Pons (tissue), 1 donor: ENCODE measurements at places on chromosomes 2 and 18.

DNA sequence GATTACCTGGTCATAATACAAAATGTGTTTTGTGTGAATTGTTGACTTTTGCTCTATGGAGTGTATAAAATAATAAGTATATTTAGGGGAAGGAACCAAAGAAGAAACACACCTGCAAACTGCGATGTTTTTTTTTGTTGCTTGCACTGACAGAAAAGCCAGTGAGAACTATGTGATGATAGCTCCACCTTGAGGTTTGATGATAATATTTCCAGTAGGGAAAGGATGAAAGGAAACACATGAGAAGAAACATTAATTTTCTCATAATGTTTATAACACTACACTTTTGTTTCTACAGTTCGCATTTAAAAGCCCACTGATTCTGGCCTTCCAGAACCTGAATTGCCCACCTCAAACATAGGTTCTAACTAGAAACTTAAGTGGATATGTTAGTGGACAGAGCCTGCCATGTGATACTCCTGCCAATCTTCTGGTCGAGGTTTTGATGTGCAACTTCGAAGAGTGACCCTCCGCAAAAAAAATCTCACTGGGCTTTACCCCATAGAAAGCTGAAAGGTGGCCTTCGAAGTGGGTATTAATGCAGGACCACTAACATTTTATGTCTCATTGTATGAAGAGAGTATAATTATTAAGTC is 476.4 kb upstream of the SPHKAP start:
- DNase-seq, result peak; percentile 74

- no peak for DNase-seq
These were observed 3.0 kb upstream of the ZNF516 start for GRCh38 chr18:76498064-76498463.

GRCh38 chr18:45548614-45549013 is 66.7 kb upstream of the SLC14A2 start:
- no peak for DNase-seq

DNA sequence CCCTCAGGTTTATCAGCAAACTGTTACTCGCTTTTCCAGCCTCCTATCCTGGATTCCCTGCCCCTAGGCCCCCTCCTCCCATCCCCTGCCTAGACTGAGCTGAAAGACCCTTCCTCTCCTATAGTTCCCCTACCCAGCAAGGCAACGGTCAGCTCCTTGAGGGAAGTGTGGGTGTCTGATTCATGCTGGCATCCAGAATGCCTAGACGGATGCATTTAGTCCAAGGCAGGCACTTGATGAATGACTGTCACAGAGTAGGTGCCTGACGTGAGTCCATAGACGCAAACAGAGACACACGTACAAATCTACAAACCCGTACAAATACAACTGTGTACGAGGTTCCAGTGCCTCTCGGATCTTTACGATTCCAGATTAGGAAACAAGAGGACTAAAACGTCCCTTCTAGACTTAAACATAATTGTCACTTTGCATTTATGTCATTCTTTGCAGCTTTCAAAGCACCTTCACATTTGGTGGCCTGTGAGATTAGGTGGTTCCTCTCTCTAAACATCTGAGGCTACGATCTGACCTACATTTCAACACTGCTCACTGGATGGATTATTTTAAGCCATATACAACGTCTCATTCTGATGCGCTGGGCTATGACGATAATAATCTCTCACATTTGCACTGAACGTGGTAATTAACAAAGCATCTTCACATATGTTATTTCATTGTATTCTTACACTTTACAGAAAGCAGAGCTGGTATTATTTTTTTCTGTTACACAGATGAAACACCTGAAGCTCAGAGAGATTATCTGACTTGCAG is 36.7 kb downstream of the DNMT3A start:
- no peak for DNase-seq

DNA sequence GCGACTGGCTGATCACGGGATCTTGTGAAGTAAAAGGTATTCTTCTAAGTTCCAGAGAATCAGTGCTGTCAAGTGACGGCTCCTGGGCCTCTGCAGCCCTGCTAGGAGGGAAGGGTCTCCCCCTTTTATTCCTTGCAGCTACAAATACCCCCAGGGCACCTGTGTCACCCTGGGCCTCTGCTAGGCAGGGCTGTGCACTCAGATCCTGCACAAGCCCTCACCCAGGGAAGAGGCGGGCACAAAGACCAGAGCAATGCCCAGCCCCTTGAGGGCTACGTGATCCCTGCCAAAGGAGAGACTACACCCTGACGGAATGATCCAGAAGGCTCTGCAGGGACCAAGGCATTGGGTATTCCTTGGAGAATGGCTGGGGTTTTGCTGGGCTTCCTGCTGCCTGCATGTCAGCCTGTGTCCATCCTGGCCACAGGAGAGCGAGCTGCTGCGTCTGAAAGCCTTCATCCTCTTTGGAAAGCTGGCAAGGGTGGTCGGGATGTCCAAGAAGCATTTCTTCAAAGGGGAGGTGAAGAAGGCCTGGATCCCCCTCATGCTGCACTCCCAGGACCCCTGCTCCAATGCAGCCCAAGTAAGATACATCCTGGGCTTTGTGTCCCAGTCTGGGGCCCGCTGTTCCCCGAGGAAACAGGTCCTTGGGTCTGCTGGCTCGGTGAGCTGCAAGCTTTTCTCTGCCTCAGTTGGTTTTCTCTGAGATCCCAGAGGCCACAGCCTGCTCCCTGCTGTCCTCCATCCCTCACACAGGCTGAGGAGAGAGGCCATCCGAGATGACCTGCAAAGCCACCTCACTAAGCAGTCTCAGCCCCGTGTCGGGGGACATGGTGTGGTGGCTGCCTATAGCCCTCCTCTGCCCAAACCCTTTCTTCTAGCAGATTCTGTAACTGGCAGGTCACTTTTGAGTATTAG is 24.9 kb downstream of the HJURP start:
- DNase-seq, result no peak

- no peak for DNase-seq
These were observed 30.9 kb upstream of the COL5A2 start for GRCh38 chr2:189210250-189211087.

- no peak for DNase-seq
These were observed 24.1 kb downstream of the INPP4A start for GRCh38 chr2:98468621-98469236.

DNA sequence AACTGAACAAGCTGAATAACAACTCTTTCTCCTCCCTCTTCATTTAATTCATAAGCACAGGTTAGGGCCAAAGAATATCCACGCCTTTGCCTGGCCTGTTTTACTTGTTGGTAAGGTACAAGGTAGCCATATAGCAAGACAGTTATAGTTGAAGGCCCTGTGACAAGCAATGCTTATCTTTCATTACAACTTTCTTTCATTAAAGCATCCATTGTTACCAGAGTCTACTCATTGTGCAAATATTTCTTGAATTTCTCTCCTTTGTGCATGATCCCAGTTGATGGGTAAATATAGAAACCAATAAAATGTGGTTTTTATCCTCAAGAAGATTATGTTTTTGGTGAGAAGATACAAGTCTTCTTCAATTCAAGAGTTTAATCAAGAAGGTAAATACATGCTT is 140.2 kb downstream of the UBE2E3 start:
- DNase-seq, result no peak

GRCh38 chr18:59748628-59749360 is 51.6 kb upstream of the CCBE1 start:
- no peak for DNase-seq

DNA sequence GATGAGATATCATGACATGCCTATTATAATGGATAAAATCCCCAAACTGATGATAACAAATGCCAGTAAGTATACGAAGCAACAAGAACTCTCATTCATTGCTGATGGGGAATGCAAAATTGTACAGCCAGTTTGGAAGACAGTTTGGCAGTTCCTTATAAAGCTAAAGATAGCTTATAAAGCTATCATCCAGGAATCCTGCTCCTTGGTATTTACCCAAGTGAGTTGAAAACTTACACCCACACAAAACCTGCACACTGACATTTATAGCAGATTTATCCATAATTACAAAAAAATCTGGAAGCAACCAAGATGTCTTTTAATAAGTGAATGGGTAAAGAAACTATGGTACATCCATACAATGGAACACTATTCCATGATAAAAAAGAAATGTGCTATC is 59.5 kb upstream of the FAM124B start:
- DNase-seq, result no peak

- no peak for DNase-seq
These were observed 115.4 kb downstream of the ACAA2 start for GRCh38 chr18:49697757-49698524.

DNA sequence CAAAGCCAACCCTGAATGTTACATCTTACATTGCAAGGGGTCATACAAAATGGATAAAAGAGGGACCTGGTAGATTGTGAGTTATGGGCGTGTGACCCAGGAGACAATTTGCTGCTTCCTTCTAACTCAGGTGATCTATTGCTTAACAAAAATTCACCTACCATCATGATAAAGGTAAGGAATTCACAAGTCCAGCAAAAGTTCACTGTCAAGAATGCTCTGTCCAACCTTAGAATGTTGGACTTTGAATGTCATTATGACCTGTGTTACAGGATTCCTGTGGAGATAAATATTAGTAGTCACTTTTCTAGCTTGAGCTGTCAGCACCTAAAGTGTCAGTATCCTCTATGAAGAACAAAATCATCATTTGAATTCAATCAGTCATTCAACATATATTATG is 7.9 kb upstream of the KLF7 start:
- no peak for DNase-seq

DNA sequence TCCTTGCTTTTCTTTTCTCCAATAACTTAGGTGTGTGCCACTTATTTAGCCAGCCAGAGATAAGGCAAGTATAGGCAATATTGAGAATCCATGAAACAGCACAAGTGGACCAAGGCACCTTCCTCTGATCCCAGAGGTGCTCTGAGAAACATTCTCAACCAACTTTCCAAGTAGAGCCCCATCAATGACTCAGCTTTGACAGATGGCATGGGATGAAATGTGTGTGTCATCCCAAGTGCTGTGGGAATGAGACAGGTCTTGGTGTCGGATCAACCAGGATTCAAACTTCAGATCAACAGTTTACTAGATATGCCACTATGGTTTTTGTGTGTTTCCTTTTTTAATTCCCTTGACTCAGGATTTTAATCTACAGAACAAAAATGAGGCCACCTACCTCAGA is 164.0 kb downstream of the GRB14 start:
- no peak for DNase-seq

- no peak for DNase-seq
These were observed 1.3 kb downstream of the ATP8B1 start for GRCh38 chr18:57801761-57802212.

DNA sequence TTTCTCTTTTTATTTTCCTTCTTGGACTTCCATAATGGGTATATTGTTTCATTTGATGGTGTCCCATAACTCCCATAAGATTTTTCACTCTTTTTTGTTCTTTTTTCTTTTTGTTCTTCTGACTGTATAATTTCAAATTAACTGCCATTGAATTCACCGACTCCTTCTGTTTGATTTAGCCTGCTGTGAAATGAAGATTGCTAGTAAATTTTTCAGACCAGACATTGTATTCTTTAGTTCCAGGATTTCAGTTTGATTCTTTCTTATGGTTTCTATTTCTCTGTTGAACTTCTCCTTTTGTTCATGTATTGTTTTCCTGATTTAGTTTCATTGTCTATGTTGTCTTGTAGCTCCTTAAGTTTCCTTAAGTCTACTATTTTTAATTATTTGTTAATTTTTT is 87.6 kb upstream of the SPOPL start:
- DNase-seq, result no peak

DNA sequence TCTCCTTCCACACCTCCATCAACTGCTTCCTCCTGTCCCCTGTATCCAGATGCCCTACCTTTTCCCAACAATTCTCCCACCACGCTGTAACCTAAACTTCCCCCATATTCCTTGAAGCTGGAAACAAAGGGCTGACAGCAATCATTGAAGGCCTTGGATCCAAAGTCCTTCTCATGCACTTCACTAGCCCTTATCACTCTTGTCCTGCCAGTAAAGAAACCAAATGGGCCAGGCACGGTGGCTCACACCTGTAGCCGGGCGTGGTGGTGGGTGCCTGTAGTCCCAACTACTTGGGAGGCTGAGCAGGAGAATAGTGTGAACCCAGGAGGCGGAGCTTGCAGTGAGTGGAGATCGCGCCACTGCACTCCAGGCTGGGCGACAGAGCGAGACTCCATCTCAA is 11.9 kb upstream of the ADNP2 start:
- DNase-seq, result no peak

DNA sequence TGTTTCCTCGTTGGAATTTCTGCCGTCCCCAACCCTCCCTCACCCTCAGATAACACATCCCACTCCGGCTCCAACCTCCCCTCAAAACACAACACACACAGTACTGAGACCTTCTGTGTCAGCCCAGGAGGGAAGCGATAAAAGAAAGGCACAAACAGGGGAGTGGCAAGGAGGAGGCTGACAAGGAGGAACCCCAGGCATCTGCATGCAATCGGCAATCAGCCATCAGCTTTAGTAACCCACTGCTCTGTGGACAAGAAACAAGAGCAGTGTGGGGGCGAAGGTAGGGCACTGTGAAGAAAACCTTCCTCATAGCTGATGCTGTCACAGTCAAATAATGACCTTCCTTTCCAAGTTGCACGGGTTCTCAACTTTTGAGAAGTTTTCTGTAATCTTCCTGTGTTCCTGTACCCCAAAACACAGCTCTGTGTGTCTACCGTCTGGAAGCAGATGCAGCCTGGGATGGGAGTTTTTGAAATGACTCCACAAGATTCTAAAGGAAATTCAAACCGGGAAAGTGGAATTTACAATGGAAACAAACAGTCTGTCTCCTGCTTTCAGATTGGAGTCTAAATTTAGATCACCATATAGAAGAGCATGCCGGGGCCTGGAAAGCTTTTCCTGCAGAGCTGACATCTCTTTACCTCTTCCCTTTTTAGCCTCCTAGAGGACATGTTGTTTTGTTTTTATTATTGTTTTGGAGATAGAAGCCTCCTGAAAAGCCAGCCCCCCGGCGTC is 16.4 kb upstream of the LPIN2 start:
- no peak for DNase-seq

DNA sequence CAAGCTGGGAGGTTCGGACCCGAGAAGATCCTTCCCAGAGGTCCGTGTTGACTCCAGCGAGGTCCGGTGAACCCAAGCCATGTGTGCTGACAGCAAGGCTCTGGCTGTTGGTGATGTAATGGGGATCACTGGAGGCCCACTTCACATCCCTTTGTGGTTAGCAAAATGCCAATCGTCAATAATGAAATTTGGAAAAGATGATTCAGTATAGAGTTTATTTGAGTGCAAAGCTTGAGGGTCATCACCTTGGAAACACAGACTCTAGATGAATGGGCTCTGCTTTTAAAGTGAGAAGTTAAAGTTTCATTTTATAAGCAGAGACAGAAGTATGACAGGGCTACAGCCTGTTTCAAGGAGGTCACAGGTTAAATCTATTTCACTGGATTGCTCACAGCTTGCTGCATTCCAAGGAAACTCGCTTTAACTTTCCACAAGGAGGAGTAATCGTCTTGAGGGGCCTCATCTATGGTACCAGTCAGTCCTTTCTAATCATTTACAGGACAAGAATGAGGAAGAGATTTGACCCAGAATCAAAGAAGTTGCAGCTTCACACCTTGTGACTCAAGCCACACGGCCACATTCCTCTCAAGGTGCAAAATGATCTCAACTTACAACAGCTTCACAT is 140.5 kb downstream of the TPO start:
- no peak for DNase-seq
